Stimulated activated CD4-positive, alpha-beta T cell treated with anti-CD3 and anti-CD28 coated beads, Interleukin-1b, Interleukin-23, amount 100 ng/mL, for 1 hour (primary cell): ENCODE measurements at places on chromosomes 3 and 15.

GRCh38 chr3:11328196-11328945 is 56.2 kb downstream of the ATG7 start:
- DNase-seq, result no peak

DNA sequence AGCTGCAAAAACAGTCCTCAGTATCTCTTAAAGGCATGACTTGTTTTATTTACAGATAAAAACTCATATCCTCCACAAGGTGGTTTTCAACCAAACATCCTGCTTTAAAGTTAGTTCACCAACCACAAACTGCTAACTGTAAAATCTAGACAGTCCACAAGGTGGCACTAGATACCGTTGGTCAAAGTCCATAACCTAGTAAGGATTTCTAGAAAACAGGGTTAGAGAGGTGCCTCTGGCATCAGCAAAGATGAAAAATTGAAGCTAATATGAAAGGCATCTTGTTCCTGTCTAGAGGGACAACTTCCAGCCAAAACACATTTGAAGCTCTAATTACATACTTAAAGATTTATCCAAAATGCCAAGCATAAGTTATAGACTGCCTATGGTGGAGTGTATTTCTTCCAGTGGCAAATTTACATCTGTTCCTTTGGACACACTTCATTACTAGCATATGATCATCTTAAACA is 56.0 kb downstream of the ZMAT3 start:
- peak; percentile 44 for DNase-seq

DNA sequence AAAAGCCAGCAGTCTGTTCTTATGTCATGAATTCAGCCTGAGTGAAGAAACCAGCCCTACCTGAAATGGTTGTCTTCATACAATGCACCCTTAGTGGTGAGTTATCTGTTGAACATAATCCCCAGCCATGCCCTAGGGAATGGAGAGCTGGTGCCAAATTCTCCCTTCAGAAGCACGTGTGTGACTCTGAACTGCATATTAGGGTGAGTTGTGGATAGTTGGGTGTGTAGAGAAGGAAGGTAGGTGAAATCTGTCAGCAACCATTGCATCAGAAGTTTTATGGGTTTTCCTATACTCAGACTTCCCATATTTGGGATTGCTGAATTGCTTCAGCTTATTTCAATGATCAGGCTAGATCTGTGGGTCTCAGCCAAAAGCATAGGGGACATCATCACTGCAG is 46.5 kb upstream of the TP63 start:
- DNase-seq, result no peak

DNA sequence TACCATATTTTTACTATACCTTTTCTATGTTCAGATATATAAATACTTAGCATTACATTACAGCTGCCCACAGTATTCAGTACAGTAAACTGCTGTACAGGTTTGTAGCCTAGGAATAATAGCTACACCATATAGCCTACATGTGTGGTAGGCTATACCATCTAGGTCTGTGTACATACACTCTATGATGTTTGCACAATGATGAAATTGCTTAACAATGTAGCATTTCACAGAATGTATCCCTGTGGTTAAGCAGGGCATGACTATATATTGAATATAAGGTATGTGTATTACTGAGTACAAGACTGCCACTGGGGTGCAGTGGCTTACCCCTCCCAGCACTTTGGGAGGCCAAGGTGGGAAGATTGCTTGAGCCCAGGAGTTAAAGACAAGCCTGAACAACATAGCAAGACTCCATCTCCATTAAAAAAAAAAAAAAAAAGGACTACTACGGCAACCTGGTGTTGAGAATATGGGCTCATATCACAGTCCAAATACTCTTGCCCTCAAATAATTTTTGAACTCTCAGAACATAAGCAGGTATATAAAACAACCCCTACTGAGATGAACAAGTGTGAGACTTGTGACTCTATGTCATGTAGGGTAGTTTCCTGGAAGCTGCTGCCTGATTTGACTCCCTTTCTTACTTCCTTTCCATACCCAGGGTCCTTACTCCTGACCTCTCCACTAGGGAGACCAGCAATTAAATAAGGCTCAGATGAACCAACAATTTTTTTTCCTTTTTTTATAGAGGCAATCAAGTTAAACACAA is 4.8 kb downstream of the PPP1R14D start:
- DNase-seq, result no peak

DNA sequence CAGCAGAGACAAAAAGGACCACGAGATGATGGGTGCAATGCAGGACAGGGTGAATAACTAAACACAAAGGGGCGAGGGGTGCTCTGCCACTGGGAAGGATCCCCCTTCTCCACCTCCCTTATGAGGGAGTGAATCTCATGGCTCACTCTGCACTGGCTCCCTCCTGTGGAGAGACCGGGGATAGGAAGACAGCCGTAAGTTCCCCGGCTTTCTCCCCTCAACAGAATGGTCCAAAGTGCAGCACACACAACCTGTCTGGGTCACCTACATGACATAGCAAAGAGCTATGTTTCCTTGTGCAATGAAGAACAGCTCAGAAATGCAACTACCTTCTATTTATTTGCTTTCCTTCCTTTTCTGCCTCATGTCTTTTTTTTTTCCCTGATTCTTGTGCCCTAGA is 7.8 kb upstream of the ACSBG1 start:
- no peak for DNase-seq

- DNase-seq, result no peak
Observed at GRCh38 chr3:157128771-157129681, 30.9 kb downstream of the CCNL1 start.

- no peak for DNase-seq
Observed at GRCh38 chr3:53056442-53056841, 10.6 kb upstream of the SFMBT1 start.

- DNase-seq, result no peak
Observed at GRCh38 chr3:31399271-31399670, 133.5 kb upstream of the STT3B start.

DNA sequence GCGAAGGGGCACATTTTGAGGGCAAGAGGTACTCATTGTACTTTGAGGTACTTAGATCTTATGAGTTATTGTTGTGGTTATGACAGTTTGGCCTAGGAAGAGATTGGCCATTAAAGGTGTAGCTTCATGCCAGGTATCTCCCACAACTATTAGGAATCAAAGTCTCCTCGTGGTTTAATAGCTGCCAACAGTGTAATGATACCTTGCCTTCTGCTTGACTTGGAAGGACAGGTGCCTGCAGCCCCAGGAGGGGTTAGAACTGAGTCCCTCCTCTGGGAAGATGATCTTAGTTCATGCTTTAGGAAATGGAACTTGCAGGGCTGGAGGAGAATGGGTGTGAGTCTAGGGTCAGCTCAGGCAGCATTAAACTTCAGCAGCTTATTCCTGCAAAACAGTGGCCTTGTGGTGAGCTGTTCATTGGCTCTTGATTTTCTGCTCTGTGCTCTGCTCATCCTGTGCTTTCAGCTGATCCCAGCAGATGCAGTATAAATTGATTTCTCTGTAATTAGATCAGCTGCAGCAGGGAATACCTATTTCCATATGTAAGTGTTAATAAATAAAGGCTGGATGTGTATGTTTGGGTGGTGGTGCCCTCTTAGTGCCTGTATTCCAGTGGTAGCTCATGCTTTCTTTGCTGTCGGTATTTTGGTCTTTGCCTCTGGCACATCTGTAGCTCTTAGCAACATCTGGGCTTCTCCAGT is 40.5 kb downstream of the ZNF609 start:
- no peak for DNase-seq

DNA sequence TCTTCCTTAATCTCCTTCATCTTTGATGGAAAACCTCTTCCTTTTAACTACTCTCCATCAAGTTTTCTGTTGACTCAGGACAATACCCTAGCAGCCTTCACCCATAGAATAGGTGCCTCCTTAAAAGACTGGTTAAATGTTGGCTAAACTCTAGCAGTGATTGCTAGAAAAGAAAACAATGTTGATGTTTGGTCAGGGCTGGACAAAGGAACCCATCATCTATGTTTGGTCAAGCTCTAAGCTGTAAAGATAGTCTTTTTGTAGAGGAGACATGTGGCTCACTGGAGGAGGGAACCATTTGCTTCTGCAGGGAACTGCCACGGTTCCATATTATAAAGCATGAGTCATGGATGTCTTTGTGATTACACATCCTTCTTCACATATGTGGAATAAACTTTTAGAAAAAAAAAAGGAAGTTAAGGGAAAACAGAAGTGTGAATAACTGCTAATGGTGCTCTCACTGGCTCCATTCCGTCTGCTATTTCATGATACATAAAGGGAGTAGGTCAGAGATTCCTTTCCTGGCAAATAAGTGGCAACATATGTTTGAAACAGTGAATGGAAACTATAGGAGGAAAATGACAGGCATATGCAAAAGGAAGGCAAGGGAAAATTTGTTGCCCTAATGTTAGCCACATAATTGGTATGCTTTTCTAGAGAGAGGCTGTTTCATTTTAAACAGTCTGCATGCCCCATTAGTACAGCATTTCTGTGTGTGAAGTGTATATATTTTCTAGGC is 78.2 kb downstream of the CMSS1 start:
- no peak for DNase-seq

- no peak for DNase-seq
Observed at GRCh38 chr3:197434830-197435229, 120.9 kb downstream of the BDH1 start.

GRCh38 chr3:12509466-12509865 is 25.2 kb downstream of the TSEN2 start:
- no peak for DNase-seq

GRCh38 chr3:67357610-67358458 is 296.6 kb downstream of the SUCLG2 start:
- DNase-seq, result no peak

- no peak for DNase-seq
Observed at GRCh38 chr15:95894407-95894956, 436.0 kb upstream of the NR2F2 start.

GRCh38 chr3:54653456-54654195 is 274.2 kb downstream of the LRTM1 start:
- no peak for DNase-seq

DNA sequence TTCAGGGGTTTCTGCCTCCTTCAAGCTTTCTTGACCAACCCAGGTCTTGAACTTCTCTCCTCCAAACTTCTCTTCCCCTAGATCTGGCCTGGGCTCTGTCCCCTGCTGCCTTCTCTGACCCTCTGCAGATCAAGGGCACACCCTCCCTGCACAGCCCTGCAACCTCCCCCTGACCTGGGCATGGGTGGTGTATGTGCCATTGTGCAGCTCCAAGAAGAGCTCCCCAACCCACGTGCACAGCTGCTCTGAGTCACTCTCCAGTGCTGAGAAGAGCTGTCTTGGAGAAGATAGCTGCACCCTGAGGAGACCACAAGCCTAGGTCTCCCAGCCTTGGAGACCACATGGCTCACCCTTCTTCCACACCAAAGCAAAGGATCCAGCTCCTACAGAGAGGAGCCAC is 8.0 kb downstream of the MAN2C1 start:
- no peak for DNase-seq

GRCh38 chr3:111241960-111242359 is 170.3 kb downstream of the NECTIN3 start:
- DNase-seq, result no peak
